Esophagus muscularis mucosa (tissue), 4 donors: ENCODE measurements at places on chromosomes 4 and X. TPM values are rescaled to one million over a fixed set of nuclear protein-coding genes. Genes with fewer than 3 reads are reported as not detected.

Gene MAP7D3
- total RNA-seq, result 14.5 TPM

Gene TLR3
- 7.0 TPM for total RNA-seq

Gene USP17L28
- not detected for total RNA-seq

Gene ARFIP1
- 34.5 TPM for total RNA-seq

Gene ASB12
- not detected for total RNA-seq

Gene MAGEA8
- total RNA-seq, result not detected

Gene AFM
- not detected for total RNA-seq

Gene ANKRD50
- total RNA-seq, result 19.4 TPM
